ENCODE measurements at places on chromosomes 2 and 18.

GRCh38 chr18:3692113-3692621 is 242.2 kb downstream of the TGIF1 start:
- DNase-seq = no peak

DNA sequence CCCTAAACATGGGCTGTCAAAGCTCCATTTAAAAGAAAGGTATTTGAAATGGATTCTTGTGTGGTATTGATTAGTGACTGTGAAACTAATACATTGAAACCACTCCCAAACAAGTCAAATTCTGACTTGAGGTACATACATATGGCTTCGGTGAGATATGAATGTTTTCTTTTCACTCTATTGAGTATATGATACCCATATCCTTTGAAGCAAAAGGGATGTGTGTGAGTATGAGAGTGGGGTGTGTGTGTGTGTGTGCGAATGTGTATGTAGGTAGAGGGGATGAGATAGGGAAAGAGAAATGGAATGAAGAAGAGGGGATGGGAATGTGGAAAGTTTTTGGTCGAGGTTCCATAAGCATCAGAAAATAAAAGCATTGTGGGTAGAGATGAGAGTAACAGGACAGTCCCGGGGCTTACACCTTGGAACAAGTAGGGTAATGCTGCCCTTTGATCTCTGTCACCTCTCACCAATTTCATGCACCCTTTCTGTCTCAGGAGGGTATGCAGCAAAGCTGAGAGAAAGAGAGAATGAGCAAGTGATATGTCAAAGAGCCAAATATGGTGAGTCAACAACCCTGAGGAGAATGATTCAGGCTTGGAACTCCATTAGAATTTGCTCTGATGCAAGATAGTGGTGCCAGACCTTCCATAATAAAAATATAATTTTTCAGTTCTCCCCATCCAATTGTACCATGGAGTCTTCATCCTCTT is 64.0 kb upstream of the ZEB2 start:
- DNase-seq = peak; percentile 2

GRCh38 chr2:118119761-118120400 is 31.6 kb downstream of the INSIG2 start:
- no peak for DNase-seq

GRCh38 chr2:222269132-222269531 is 29.7 kb downstream of the PAX3 start:
- no peak for DNase-seq

GRCh38 chr2:128638341-128639119 is 319.9 kb upstream of the HS6ST1 start:
- DNase-seq = no peak

DNA sequence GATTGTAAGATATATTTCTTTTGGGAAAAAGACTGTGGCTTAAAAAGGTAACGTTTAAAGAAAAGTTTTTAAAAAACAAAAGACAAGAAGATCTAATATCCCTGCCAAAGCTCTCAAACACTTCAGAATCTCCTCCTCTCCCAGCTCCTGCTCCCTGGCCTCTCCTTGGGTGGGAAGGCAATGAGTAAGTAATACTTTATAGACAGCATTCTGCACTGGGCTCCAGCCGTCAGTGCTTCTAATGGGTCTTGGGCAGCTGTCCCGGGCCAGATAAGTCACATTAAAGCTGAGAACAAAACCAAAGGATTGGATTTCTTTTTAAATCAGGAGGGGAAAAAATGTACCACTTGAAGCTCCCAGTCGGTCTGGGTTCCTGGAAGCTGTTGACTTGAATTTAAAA is 133.7 kb downstream of the ALPK2 start:
- no peak for DNase-seq

DNA sequence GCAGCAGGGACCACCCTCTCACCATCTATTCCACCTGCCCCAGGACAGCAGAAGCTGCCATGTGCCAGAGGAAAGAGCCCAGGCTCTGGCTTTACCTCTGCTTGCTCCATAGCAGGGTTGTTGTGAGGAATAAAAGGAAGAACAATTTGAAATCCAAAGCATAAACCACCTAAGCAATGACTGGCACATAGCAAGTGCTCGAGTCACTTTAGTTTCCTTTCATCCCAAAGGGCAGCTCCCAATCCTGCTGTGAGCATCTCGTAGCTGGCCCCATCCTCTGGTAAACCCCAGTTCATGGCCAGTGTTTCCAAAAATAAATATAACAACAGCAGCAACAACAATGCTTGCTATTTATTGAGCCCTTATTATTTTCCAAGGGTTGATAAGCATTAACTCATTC is 923.5 kb downstream of the EPHA4 start:
- DNase-seq = no peak

DNA sequence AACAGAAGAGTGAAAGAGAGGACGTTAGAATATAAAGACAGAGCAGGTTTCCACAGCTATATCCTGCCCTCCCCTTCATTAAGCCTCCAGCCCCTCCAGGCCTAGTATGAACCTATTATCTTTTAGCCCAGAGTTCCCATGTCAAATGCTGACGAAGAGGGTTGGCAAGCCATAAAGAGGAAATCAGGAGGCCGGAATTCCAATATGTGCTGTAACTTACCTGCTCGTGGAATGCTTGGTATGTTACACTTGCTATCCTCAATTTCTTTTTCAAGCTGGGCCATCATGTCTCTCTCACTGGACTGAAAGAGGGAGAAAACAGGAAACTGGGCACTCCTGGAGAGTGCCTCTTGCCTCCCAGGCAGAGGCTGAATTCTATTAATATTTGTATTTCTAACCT is 264.1 kb downstream of the TRIB2 start:
- no peak for DNase-seq

DNA sequence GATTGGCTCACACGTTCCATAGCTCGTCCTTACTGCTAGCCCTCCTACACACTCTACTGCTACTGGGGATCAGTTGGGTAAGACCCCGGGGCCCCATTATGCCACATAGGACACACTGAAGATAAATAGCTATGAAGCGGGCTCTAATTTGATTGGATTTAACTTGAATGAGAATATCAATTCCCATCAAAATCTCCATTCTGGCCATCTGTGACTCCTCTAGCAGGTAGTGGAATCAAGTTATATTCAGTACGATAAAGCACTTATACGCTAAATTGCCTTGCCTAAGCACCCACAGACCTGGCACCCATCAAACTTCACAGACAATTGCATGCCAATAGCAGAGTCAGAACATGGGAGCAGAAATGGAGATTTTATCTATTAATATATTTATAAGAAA is 39.8 kb downstream of the CCDC68 start:
- no peak for DNase-seq

DNA sequence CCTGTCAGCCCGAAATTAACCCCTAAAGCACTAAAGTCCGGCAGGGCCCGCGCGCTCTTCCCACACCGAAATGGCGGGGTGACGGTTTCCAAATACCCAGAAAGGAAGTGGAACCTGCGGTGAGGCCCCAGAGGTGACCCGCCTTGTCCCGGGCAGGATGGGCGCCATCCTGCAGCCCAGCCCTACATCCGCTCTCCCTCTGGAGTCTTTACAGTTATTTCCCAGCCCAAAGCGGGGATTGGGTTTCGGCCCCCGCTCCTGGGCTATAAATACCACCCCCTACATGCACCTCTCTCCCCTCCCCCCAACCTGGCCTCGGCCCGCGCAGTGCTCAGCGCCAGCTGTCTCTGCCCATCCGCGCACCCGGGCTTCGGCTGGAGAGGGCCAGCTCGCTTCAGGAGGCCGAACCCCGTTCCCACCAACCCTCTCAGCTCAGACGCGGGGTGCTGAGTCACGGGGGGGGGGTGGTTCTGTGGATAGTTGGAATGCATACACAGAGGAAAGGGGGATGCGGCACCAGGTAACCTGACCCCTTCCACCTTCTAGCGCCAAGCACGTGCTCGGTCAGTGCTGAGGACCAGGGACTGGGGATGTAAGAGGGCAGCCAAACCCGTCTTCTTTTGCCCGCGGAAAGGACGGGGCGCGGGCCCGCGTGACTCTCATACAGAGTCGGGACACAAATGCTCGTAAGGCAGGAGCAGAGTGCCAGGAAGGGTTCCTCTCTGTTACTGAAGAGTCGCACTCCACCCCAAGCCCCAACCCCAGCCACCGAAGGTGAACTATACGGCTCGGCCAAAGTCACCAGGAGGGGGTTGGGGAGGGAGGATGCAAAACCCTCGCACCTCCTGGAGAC is at the start of gene TUBA4B:
Gene TUBA4B (plus strand): TSS at position 344 of the 853 bp plus-strand sequence. CDS start 165 bp downstream, at position 509.
- DNase-seq = no peak

DNA sequence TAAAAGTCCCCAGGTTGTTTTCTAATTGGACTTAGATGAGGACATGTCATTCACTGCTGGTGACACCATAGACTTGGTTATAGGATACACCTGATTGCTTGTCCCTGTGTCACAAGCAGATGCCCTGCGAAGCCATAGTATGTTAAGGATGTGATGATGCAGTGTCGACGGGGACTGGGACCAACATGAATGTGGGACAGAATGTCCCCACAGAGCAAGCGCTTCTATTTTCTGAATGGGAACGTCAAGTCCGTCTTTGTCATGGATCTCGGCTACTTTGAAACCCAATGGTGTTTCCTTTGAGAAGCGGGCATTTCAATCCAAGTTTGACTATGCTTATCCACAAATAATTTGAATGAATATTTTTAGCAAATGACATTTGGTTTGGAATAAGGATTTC is 2.1 kb downstream of the GCG start:
- DNase-seq = no peak

DNA sequence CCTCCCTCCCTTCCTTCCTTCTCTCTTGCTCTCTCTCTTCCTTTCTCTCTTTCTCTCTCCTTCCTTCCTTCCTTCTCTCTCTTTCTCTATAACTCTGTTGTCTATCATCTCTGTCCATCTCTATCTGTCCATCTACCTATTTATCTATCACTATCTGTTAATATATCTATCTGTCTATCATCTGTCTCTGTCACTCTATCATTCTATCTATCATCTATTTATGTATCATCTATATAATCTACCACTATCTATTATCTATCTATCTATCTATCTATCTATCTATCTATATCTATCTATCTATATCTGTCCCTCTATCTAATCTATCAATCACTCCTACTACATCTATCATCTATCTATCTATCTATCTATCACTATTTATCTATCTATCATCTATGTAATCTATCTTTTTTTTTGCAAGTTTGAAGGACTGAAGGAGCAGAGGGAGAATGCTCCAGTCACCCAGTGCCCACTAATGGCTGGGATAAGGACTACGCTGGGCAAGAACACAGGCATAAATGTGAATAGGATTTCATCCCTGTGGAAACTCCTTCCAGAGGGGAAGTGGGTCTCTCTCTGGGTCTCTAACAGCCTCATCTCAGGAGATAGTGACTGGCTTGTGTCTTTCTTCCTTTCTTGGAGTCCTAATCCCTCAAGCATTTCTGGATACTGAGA is 427.0 kb downstream of the LPIN1 start:
- no peak for DNase-seq

DNA sequence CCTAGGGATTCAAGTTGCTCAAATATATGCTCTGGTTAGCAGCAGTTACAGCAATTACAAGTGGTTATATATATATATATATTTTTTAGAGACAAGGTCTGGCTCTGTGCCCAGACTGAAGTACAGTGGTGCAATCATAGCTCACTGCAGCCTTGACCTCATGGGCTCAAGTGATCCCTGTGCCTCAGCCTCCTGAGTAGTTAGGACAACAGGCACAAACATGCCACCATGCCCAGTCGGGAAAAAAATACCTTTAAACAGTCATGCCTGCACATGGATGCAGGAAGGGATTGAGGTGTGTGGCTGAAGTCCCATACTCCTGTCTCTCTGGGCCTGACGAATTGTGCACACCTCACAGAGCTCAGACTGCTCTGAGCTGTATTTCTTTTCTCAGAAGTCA is 19.6 kb upstream of the DNAH7 start:
- no peak for DNase-seq

- no peak for DNase-seq
Observed at GRCh38 chr18:32598144-32598543, 127.5 kb upstream of the GAREM1 start.

DNA sequence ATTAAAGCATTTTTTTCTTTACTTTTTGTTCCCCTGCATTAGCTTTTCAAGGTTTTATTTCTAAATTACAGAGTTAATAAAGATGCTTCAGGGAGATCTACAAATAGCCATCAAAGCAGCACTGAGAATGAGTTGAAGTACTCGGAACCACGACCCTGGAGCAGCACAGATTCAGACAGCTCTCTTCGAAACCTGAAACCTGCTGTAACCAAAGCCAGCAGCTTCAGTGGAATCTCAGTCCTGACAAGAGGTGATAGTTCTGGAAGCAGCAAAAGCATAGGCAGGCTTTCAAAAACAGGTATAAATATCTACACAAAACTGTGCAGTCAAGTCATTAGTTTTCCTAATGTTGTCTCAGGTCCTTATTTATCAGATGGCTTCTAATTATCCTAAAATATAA is 102.8 kb upstream of the UBXN4 start:
- DNase-seq = no peak

DNA sequence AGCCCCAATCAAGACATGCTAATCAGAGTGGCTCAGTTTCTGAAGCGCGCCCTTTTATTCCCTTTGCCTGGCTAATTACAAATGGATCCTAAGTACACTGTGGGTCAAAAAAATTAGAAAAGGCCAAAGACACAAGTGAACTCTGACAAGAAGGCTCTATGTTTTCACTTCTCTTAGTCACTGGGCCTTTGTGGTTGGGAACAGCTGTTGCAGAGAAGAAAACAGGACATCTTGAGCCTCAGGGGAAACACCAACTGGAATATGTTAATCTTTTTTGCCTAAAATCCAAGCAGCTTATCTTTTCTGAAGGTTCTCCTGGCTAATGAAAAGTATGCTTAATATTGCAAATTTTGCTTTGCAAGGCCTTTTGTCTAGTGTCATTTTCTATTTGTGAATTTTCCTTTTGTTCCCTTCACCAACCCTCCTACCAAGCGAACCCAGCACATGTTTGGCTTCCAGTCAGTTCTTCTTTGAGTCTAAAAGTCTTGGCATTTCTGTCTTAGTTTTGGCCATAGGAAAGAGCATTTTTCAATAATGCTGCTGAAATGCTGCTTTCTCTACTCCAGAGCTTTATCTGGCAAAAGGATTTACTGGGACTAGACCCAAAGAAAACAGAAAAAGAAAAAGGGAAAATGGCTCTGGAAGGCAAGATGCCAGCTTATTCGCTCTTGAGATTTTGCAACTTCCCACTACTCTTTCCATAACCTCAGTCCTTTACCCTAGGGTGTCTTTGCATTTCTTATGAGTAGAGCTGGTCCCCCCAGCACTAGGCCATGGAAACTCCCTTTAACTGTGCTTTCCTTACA is 440.2 kb upstream of the ST6GAL2 start:
- no peak for DNase-seq

GRCh38 chr18:49886891-49887764 is 73.8 kb upstream of the ACAA2 start:
- DNase-seq = no peak

DNA sequence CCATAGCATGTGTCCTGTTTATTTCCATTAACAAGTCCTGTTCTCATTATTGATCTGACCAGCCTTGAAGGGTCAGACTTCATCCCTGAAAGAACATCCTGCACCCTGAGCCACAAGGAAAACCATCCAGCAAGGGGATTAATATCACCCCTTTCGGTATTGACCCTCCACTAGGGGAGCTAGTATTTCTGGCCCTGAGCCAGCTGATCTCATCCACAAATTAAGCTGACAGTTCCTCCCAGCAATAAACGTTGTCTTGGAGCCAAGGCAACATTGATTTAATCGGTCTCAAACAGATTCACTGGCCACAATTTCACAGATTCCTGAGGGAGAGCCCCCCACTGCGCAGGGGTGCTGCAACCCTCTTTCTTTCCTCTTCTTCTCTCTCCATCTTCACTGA is 353.1 kb upstream of the FANCL start:
- no peak for DNase-seq

Data from stimulated activated CD4-positive, alpha-beta T cell treated with anti-CD3 and anti-CD28 coated beads, Interleukin-15, amount 100 ng/mL, for 48 hours (primary cell).